ENCODE measurements at places on chromosomes 4 and X. TPM values are rescaled to one million over a fixed set of nuclear protein-coding genes. Genes with fewer than 3 reads are reported as not detected.

DNA sequence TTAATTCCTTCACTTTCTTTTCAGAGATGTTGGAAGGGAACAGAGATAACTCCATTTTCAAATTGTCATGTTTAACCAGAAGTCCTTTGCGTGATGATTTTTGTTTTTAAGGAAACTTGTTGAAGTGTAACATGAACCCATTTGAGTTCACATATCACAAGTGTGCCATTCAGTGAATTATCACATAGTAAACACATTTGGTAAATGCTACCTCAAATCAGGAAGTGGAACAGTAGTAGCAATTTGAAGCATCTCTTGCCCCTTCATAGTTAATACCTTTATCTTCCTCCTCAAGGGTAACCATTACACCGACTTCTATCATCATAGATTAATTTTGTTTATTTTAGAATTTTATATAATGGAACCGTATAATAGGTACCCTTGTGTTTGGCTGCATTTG, 35.8 kb downstream of the KDM6A start:
- H3K27me3 ChIP-seq, result no peaks in the 10 kb centered on the region
- no peak for DNase-seq
- H3K4me3 ChIP-seq, result no peak overlapping the region
- no peak overlapping the region for H3K27ac ChIP-seq
- peaks cover 29% of the 10 kb centered on the region for H3K4me1 ChIP-seq

Gene COX7B2
- not detected for total RNA-seq

- no peak overlapping the region for H3K27ac ChIP-seq
- H3K27me3 ChIP-seq, result no peaks in the 10 kb centered on the region
- no peak for DNase-seq
- no peaks in the 10 kb centered on the region for H3K4me1 ChIP-seq
- peaks cover 3% of the 10 kb centered on the region for H3K36me3 ChIP-seq
These were observed 356.7 kb downstream of the GALNTL6 start for GRCh38 chr4:172169871-172170270.

Gene IL9R
- not detected for total RNA-seq

GRCh38 chrX:35557916-35558315, 240.2 kb upstream of the MAGEB16 start:
- H3K4me1 ChIP-seq, result peaks cover 7% of the 10 kb centered on the region
- no peak for DNase-seq
